Tracheal epithelial cell (primary cell): ENCODE measurements at places on chromosomes 2 and 18. TPM values are rescaled to one million over a fixed set of nuclear protein-coding genes. Genes with fewer than 3 reads are reported as not detected.

The OTOS gene
- total RNA-seq, result not detected in 2 replicates

The DLX1 gene
- total RNA-seq, result not detected in 2 replicates

The ACSL3 gene
- total RNA-seq, result 156 and 306 TPM in 2 replicates

The IL36G gene
- 0.43 and 41.4 TPM in 2 replicates for total RNA-seq

The MC5R gene
- total RNA-seq, result not detected in 2 replicates

The THSD7B gene
- under 0.01 TPM in 1 of 2 replicates, not detected in the other for total RNA-seq

The AAMP gene
- 208 and 211 TPM in 2 replicates for total RNA-seq

The CXCR1 gene
- not detected in 2 replicates for total RNA-seq

The SCTR gene
- total RNA-seq, result not detected in 2 replicates

The AGXT gene
- not detected in 2 replicates for total RNA-seq

The FOXI3 gene
- total RNA-seq, result not detected in 2 replicates

The CACNB4 gene
- total RNA-seq, result under 0.01 and 0.21 TPM in 2 replicates

The SLC4A5 gene
- total RNA-seq, result 0.24 and 0.64 TPM in 2 replicates

The SLC5A7 gene
- not detected in 2 replicates for total RNA-seq

The TMEM178A gene
- total RNA-seq, result 0.43 TPM in 1 of 2 replicates, not detected in the other

The MAL gene
- 1.3 and 55.9 TPM in 2 replicates for total RNA-seq

The TAF4B gene
- 13.3 and 15.8 TPM in 2 replicates for total RNA-seq

The B4GALT6 gene
- total RNA-seq, result 1.9 and 3.2 TPM in 2 replicates

The IL36A gene
- total RNA-seq, result 1.7 and 3.0 TPM in 2 replicates

The TRABD2A gene
- total RNA-seq, result 0.72 and 2.6 TPM in 2 replicates

The CRYGD gene
- total RNA-seq, result not detected in 2 replicates

The TMEM150A gene
- total RNA-seq, result 10.7 and 12.8 TPM in 2 replicates
